ENCODE measurements at places on chromosomes 6 and 20.

DNA sequence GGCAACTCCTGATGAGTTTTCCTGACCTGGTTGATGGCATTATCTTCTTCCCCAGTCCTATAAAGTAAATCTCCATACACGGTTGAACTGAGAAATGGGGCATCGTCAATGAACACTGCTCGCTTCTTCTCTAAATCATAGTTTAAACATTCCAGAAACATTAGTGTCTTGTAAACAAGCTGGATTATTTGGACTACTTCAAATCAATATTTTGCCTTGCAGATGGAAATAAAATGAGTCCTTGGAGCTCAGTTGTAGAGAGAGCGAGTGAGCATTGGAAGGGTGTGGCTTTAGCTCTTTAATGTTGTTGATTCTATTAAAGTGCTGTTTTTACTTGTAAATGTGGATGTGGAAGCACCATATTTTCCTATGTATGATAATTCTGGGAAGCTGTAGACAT is 18.4 kb downstream of the C6orf89 start:
- no peak for DNase-seq

GRCh38 chr20:46350986-46351267 is 42.6 kb upstream of the CDH22 start:
- DNase-seq = no peak

DNA sequence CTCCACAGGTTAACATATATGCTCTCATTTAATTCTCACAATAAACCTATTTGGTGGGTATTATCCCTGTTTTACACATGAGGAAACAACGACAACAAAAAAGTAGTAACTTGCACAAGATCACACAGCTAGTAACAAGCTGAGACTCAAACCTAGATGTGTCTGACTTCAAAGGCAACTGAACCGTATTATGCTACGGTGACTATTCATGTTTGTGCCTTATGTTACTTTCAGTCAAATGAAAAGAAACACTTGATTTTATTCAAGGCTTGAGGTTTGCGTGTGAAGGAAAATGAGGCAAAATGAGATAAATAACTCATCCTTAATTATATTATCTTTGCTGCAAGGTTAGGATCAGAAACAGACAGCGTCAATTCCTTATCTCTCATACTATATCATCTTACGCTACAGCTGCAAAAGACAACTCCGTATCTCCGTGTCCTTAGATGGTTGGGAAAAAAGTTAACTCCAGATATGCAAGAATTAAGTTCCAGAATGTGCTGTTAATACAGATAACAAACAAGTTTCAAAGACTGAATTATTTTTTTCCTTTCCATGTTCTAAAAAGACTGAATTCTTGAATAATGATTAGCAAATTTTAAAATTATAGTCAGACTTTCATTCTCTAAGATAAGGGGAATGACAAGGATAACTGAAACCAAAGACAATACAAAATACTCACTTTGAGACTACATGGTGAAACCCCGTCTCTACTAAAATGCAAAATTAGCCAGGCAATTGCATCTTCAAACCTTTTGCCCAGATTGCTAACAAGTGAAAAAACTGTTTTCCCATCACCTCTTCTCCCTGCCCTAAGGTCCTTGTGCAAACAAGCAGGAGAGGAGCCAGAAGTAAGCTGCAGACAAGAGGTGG is 27.8 kb downstream of the STAU1 start:
- no peak for DNase-seq

DNA sequence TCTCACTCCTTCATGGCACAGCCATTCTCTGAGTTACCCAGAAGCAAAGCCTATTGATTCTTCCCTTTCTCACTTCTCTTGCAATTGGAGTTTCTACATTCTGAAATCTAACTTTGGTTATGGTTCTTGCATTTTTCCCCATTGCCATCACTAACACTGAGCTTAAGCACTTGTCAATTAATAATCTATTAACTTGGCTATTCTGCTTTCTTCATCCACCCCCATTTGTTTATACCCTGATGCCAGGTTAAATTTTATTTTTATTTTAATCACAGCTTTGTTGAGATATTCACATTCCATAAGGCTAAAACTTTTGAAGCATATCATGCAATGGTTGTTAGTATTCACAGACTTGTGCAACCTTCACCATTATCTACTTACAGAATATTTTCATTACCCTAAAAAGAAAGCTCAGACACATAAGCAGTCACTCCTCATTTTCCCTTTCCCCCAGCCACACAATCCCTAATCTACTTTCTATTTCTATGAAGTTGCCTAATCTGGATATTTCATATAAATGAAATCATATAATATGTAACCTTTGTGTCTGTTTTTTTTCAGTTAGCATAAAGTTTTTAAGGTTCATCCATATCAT is 222.3 kb downstream of the UBE3D start:
- DNase-seq = no peak

GRCh38 chr20:64254156-64254555 is 1.4 kb upstream of the PCMTD2 start:
- no peak for DNase-seq

DNA sequence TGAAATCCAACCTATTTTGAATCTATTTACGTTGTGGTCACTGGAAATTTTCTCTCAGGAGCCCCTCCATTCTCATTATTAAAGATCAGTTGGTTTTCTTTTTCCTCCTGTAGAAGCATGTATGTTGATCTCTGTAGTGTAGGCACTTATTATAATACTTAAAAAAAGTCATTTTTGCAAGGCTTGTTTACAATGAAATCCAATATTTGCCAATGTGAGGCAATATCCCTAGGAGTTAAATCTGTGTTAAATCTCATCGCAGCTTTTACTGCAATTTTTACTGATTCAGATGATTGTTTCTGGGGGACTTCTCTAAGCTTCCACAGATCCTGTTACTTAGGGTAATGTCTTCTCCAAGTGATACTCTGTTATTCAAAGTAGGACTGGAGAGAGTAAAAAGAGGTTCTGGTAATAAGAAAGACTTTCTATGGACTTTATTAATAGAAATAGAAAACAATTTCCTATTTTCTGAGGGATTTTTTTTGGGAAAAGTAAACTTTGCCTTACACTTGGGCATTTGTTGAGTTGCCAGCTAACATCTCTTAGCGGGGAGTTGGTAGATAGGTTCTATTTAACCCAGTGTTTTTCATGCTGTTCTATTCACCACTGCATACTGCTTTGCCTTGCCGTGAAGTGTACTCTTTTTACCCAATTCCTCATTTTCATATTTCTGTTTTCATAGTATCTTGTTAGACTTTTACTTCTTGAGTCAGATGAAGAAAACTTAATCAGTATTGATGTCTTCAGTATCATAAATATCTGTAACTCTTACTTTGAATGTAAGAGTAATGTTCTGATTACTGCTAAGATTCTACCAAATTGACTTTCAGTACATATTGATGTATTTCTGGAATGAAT is 48.6 kb downstream of the CDKAL1 start:
- DNase-seq = no peak

GRCh38 chr6:109373762-109374161 is 8.5 kb downstream of the CD164 start:
- DNase-seq = peak; percentile 51

DNA sequence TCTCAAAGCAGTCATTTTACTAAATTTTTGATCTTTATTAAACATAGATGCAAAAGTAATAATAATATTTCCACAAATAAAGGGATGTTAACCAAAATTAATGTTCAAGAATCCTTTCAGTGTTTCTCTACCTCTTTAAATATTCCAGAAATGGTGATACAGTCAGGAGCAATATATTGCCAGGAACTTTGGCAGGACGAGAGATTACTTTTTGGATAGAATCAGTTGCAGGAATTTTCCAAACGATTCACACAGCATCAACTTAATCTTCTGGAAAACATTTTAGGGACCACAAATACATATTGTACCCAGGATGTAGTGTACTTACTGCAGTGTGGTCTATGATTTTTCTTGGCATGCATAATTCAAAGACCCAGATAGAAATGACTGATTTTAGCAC is 125.7 kb downstream of the LAMA2 start:
- no peak for DNase-seq

DNA sequence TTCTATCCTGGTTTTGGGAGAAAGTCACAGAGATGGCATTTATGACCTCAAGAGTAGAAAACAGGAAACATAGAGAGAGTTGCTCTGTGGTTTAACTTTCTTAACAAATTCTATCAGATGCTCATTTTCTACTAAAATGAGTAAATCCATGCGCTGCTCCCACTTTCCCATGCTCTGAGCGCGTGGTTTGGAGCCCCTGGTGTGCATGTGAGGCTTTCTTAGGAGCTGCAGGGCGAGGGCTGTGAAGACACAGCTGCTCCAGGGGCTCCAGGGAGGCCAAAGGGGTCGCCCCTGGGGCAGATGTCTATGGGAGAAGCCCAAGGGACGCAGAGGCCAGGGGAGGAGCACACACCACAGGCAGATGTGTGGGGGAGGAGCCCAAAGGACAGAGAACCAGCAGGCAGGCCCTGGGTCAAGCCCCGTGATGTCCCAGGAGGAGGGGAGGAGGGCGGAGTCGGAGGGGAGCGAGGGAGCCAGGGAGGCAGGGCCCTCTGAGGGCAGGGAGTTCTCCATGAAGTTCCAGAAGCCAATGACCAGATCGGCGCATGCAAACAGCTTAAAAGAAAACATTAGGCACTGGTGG is 122.9 kb downstream of the IRF4 start:
- DNase-seq = no peak

DNA sequence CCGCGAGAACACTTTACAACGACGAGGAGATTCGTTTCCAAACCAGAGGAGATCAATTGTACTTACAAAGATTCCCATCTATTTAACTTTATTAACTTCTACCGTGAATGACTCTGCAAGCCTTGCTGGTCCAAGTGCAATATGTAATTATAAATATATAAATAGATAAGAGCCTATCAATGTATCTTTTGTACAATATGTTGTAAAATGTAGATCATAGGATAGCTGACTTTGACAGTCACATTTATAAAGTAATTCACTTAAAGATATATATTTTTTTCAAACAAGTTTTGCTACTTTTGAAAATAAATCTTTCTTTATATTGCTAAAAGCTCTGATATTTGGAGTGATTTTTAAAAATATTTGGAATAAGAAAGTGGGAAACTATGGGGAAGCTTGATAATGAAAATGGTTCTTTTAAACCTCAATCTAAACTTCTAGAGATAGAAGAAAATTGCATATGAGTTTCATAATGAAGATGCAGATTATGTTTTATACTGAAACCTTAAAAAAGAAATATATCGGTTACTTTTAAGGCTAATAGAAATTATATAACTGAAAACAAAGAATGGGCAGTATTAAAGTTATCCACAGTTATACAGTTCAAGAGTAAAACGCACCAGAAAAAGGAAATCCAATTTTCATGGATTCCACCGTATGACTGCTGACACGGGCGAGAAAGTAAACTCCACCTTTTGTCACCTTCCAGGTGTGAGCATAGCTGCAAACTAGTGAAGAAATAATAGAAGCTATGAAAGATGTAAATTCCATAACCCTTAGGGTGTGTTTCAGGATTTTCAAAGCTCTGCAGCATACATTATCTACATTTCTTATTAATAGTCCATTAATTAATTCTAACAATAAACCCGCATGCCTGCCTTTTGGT is 3.3 kb downstream of the TCF21 start:
- no peak for DNase-seq

DNA sequence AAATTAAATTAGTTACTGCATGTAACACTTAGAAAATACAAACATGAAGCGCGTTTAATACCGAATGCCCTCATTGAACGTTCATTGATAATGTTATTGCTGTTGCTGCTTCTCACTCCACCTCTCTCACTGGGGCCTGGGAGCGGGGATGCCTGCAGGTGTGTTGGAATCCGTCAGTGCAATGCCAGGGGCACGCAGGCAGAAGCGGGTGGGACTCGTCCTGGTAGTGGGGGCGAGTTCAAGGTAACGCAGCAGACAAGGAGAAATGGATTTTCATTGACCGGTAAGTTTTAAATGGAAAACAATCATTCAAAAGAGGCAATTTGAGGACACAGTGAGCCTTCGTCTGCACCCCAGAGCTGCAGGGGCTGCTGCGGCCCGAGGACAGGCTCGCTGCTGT is 71.2 kb upstream of the AFDN start:
- no peak for DNase-seq

GRCh38 chr20:10603971-10604864 is 69.6 kb downstream of the JAG1 start:
- DNase-seq = no peak

DNA sequence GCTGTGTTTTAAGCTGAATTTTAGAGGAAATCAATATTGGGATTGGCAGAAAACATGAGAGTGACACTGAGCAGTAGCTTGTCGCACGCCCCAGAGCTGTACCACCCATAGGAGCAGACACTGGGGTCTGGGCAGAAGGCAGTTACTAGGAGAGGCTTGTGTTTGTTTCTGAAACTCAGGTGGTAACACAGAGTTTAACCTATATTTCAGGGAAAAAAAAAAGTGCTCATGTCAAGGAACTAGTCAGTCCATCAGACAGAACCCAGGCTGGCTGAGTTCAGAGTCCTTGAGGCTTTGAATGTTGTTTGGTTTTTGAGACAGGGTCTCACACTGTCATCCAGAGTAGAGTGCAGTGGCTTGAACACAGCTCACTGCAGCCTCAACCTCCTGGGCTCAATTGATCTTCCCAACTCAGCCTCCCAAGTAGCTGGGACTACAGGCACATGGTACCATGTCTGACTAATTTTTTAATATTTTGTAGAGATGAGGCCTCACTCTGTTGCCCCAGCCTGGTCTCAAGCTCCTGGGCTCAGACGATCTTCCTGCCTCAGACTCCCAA is 6.6 kb downstream of the SLC22A1 start:
- no peak for DNase-seq

DNA sequence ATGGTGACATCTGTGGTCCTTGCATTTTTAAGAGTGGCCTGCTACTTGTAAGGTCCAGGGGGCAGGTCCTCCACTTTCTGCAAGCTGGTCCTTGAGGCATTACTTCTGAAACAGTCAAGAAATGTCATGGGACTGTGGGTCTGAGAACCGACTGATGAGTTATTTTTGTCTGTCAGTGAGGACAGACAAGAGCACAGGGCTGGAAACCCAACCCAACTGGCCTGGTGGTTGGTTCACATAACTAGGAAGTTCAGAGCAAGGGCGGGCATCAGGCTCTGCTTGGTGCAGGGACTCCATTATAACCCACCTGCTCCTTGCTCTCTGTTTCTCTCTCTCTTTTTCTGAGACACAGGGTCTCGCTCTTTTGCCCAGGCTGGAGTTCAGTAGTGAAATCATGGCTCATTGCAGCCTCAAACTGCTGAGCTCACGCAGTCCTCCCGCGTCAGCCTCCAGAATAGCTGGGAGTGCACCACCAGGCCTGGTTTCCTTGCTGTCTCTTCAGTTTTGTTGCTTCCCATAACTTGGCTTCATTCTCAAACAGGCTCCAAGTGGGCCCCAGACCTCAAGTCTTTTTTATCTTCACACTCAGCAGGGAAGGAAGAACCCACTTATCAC is 9.2 kb downstream of the CST3 start:
- DNase-seq = no peak
